ENCODE measurements at places on chromosomes 3 and 15.

- no peak for DNase-seq
These were observed 174.9 kb upstream of the SEMA6D start for GRCh38 chr15:47542312-47542989.

GRCh38 chr3:32009101-32009500 lies 27.6 kb downstream of the ZNF860 start:
- no peak for DNase-seq

DNA sequence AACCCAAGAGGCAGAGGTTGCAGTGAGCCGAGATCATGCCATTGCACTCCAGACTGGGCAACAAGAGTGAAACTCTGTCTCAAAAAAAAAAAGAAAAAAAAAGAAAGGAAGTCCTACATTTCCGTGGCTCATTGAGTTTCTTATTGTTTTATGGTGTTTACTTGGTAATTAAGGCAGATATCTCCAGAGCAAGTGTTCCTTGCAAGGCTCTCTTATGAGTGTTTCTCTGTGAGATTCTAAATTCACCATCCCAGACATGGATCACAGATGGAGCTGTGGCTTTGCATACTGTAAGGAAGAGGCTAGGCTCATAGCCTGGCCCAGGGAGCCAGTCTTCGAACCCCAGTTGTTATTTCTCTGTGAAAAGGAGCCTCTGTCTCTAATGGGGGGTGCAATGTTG lies 53.0 kb downstream of the IQGAP1 start:
- no peak for DNase-seq

GRCh38 chr3:113263778-113264177 lies 52.4 kb downstream of the BOC start:
- DNase-seq = no peak

- no peak for DNase-seq
These were observed 76.5 kb downstream of the HMG20A start for GRCh38 chr15:77497110-77497737.

GRCh38 chr3:192366916-192367315 lies 360.4 kb downstream of the FGF12 start:
- no peak for DNase-seq

- DNase-seq = no peak
These were observed 62.4 kb upstream of the GOLGA6B start for GRCh38 chr15:72592097-72592496.

DNA sequence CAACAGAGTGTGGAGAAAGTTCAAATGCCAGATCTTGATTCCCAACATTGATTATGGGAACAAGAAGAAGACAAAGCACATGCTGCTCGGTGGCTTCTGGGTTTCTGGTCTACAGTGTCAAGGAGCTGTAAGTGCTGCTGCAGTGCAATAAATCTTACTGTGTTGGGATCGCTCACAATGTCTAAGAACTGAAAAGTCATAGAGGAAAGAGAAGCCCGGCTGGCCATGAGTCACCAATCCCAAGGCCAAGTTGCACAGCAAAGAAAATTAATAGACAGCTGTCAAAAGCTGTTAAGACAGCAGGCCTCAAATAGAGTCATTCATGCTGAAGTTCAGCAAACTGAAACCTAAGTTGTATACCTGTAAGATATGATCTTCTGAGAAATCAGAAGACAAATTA lies 33.2 kb upstream of the SPPL2A start:
- DNase-seq = no peak

GRCh38 chr15:31230630-31231485 lies 95.8 kb upstream of the KLF13 start:
- no peak for DNase-seq

DNA sequence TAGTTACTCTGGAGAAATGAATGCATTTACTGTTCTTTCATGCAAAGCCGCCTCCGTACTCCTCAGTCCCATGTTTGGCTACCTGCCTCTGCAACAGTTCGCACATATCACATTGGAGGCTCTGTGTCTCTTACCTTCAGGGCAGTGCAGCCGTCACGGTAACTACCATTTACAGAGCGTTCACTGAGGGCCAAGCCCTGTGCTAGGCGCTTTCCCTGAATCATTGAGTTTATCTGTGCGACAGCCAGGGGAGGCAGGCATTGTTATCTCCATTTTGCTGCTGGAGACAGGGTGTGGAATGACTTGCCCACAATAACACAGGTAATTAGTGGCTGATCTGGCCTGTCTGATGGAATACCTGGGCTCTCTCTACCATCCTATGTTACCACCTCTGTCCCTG lies 115.0 kb downstream of the THSD4 start:
- DNase-seq = no peak

DNA sequence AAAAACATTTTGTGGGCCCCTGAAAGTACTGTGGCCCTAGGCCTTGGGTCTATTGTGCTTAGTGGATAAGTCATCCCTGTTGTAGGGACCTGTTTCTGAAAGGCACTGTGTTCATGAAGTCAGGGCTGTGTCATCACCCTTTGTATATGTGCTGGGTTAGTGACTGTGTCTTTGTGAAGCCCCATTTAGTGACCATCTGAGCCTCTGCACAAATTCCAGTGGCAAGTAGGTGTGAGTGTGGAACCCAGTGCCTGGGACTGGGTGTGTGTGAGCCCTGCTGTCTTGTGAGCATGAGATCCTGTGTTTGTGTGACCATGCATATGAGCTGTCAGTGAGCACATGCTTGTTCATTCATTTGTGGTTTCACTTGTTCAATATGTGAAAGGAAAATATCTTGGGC lies 1.2 kb upstream of the HYAL1 start:
- no peak for DNase-seq

- no peak for DNase-seq
These were observed 341.8 kb downstream of the RAP2B start for GRCh38 chr3:153503873-153504272.

DNA sequence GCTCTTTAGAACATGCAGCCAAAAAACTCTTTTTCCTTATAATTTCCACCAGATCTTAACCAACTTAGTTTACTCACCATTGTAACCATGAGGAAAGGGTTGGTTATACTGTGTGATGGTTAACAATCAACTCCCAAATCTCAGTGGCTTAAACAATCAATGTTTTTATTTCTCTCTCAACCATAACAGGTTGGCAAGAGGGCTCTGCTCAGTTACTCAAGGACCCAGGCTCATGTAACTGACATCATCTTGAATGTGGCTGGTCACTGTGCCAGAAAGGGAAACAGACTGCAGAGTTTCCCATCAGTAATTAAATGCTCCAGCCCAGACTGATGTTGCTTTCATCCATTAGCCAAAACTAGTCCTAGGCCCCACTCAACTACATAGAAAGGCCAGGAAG lies 69.0 kb downstream of the ANKRD28 start:
- DNase-seq = no peak

GRCh38 chr15:67784090-67784781 lies 41.1 kb upstream of the SKOR1 start:
- DNase-seq = no peak

GRCh38 chr3:7875925-7876324 lies 625.7 kb upstream of the LMCD1 start:
- no peak for DNase-seq

- DNase-seq = peak; percentile 46
These were observed 40.0 kb upstream of the TRH start for GRCh38 chr3:129934234-129935123.

- peak; percentile 37 for DNase-seq
These were observed 9.9 kb downstream of the RFT1 start for GRCh38 chr3:53120336-53120735.

GRCh38 chr3:119239206-119239820 lies 1.4 kb downstream of the B4GALT4 start:
- DNase-seq = no peak
